ENCODE measurements at places on chromosomes 3 and 15.

DNA sequence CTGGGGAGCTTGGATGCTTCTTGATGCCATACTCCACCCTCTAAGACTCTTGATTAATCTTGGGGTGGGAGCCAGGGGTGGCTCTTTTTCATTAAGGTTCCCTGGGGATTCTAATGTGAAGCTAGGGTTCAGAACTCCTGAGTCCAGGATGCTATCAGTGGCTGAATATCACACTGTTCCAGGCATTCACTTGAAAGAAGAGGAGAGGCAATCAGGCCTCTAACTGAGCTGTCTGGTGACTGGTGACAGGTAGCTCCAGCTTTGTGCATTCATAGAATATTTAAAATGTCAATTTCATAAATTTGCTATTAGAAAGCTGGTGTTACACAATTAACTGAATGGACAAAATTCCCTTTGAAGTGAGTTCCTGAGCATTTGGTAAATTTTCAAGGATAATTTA lies 139.0 kb downstream of the CHDH start:
- no peak for DNase-seq

DNA sequence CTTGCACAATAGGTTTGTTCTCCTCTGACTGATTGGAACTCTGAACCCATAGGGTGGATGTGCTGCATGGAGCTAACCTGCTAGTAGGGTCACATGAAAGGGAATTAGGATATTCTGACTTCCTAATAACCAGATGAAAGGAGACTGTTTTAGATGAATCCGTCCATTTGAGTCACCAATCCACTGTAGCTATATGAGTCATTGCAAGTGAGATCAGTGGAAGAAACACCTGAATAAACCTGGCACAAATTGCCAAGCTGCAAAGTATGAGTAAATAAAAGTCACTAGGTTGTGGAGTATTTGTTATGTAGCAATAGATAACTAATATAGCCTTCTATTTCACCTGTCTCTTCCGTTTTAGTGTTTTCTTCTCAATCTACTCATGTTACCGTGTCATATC lies 584.4 kb downstream of the PDCD6IP start:
- DNase-seq, result no peak

DNA sequence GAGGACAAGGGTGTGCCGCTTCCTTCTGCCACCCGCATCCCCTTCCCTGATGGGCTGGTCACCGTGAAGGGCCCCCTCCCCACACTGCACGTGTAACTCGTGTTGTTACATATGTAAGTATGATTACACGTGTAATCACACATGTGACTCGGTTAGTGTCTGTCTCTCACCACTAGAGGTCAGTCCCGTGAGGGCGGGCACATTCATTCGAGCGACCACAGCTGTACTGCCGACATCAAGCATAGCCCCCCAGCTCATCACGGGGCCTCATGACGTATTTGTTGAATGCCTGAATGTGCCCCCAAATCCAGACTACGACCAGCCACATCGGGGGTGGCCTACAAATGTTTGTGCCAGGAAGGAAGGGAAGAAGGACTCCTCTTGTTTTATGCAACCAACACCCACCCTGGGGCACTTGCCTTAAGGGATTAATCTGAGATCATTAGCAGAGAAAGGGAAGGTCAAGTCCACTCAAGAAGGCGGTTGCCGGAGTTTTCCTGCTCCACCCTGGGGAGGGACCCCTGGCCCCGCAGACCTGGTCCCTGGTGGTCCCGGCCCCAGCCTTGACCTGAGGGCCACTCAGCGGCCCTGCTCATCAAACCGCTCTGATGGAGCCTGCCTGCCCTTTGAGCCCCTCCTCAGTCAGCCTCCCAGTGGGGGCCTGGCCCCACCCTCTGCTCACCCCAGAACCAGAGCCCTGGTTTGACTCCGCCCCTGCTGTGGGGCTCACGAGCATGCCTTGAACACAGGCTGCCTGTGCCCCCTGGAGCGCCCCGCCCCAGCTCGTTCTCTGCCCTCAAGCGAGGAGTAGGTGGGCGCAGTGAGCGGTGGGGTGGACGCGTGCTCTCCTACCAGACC lies 52.8 kb downstream of the RGMA start:
- DNase-seq, result peak; percentile 75

GRCh38 chr3:176663837-176664831 lies 533.1 kb downstream of the TBL1XR1 start:
- DNase-seq, result peak; percentile 76

DNA sequence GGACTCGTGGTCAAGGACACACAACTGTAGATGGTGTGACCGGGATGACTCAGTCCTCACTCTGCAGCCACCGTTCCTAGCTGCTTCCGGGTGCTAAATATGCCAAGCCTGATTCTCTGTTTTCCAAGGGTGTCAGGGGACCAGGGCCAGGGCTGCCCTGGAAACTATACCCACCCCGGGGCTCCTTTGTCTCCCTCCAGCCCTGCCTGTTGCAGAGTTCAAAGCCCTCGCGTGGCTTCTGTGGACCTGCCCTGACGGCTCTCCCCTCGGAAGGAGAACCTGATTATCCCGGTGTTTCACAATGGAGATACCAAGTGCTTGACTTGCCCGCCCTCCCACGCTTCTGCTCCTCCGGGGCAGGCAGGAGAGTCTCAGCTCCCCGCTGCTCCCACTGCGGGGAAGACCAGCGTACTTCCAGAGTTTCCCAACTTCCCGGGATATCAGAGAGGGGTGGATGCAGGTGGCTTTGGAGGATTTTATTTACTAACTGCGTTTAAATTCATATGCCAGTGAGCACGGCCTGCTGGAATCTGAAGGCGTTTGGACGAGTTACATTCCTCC lies 125.0 kb downstream of the ASB7 start:
- DNase-seq, result no peak

DNA sequence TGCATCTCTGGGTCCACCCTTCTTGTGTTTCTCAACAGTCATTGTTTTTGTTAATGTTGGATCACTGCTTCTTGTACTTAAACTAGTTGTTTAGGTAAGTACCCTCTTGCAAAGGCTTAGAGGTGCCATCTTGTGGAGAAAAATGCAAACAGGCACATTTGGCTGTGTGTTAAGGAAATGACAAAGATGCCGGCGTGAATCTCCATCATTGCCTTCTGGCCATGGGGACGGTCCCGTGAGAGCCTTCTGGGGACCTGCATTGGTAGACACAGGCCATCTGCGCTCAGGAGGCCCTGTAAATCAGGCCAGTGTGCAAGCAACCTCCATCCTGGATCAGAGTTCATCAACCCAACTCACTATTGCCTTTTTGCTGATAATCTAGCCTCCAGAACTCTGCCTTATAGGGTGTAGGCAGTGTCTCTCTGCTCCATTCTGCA lies 158.6 kb upstream of the NR2E3 start:
- DNase-seq, result peak; percentile 72

DNA sequence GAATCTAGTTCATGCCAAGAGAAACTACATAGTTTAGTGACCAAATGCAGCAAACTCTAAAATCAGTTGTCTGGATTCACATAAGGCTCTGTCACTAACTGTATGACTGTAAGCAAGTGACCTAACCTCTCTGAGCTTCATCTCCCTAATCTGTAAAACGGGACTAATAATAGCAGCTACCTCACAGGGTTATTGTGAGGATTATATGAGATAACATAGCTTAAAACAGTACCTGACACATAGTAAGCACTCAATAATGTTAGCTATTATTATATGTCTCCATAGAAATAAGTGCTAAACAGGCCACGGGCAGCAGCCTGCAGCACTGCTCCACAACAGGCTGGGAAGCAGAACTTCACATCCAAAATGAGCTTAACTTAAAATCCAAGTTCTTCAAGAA lies 30.2 kb downstream of the NPTN start:
- no peak for DNase-seq

- peak; percentile 79 for DNase-seq
These were observed 84.2 kb upstream of the SLC4A7 start for GRCh38 chr3:27568393-27568792.

DNA sequence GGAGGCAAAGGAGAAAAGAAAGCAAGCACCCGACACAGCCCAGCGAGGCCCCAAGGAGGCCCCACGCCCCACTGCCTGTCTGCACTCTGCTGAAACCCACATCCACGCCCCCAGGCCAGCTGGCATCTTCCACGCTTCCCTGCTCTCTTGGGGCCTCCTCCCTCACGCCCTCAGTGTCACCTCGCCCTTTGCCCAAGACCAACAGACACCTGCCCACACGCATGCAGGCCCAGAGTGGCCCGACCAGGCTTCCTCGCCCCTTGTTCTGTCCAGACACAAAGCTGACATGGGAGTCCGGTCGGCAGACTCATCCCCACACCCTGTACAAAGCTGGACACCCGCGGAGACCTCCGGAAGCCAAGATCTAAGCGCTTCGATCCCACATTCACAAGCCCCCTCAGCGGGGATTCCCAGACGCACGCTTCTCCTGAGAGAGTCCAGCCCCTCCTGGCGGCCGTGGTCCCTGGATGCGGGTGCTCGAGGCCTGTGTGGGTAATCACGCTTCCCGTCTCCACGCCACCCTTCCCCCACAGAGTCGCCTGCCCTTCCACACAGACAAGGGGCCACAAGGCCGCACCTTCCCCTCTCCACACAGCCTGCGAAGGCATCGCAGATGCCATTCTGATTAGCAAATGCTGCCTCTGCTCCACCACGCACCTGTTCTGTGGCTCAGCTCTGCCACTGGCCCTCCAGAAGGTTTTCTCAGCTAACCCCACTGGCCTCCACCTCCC lies 176.6 kb downstream of the XXYLT1 start:
- peak; percentile 65 for DNase-seq

- no peak for DNase-seq
These were observed 123.2 kb upstream of the FEZF2 start for GRCh38 chr3:62496503-62496902.

GRCh38 chr15:85379403-85380131 lies 836 bp upstream of the AKAP13 start:
- DNase-seq, result peak; percentile 60

DNA sequence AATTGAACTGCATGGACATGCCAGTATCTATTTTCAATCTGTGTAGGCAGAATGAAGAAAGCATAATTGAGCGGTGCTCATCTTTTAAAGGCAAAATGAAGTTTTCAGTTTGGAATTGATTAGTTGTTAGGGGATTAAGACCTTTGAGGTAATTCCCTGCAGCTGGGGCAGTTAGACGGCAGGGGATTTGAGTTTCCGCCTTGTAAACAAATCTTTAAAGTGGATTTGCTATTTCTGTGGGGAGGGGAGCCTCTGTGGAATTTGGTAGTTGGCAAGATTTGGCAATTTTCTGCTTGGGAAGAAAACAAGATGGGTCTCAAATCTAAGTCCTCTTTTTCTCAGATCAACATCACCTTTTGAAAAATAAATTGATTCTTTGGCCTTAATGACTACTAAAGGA lies 212.5 kb upstream of the CNTN6 start:
- DNase-seq, result no peak

GRCh38 chr15:63041974-63042876 lies at the start of gene TPM1:
TSS of gene TPM1 (plus strand) at chr15:63042747. CDS start at chr15:63042830, 83 bp downstream.
- peak; percentile 64 for DNase-seq

GRCh38 chr3:110243081-110243480 lies 828.5 kb upstream of the NECTIN3 start:
- DNase-seq, result no peak

DNA sequence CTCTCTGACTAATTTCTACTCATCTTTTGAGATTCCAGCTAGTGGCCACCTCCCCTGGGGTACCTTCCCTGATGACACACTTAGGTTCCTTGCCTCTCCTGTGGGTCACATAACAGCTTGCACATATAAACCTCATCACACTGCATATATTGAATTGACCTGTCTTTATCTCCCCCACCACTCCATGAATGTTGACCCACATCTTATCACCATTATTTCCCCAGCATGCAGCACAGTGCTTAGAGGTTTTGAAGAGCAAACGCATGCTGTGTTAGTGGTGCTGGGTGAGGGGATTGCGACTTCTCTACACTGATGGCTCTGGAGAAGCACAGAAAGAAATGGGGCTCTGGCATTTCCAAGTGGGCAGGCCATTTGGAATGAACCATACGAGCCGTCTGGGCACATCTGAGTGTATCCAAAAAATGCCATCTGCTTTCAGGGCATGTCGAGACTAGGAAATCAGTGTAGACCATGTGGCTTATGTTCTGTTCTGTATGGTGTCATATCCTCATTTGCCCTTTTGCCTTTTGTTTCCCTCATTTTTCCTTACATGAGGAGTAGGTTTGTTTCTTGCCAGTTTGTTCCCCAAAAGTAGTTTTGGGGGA lies 333.2 kb upstream of the TRIM42 start:
- DNase-seq, result no peak

- no peak for DNase-seq
These were observed 499.6 kb upstream of the GBE1 start for GRCh38 chr3:82261013-82261412.

GRCh38 chr3:159987291-159987711 lies 1.3 kb upstream of the IL12A start:
- DNase-seq, result no peak

DNA sequence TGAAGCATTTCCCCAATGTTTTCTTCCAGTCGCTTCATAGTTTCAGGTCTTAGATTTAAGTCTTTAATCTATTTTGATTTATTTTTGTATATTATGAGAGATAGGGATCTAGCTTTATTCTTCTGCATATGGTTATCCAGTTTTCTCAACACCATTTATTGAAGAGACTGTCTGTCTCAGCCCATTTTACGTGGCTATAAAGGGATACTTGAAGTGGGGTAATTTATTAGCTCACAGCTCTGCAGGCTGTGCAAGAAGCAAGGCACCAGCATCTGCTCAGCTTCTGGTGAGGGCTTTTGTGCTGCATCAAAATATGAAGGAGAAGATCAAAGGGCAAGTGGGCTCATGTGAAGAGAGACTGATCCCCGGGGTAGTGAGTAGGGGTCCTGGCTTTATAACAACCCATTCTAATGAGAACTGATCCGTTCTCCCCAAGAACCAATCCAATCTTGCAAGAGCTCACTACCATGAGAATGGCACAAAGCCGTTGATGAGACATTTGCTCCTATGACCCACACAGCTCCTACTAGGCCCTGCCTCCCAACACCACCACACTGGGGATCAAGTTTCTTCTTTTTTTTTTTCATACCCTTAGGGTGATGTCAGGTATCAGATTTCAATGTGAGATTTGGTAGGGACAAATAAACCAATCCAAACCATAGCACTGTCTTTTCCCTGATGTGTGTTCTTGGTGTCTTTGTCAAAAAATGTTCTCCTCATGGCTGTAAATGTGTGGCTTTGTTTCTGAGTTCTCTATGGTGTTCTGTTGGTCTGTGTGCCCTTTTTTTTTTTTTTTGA lies 63.2 kb downstream of the IQGAP1 start:
- no peak for DNase-seq
